ENCODE measurements at places on chromosomes 13 and 19.

DNA sequence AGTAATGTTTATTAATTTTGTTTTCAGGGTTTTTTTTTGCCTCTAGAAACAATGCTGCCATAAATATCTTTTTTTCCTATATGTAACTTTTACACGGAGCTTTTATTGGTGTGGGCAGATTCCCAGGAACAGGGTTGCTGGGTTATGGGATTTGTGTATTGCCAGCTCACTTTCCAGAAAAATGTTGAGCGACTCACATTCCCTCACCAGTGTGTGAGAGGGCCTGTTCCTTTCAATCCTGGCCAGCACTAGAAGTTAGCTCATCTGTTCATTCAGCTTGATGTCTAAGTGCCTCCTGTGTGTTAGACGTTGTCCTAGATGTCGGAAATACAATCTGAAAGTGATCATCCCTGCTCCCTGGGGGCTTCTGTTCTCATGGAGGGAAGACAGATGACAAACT, 2.6 kb downstream of the ZNF71 start:
- DNase-seq: no peak

GRCh38 chr13:60583196-60583888, 186.3 kb downstream of the TDRD3 start:
- DNase-seq: no peak

GRCh38 chr19:48645620-48646000, 377 bp downstream of the CA11 start:
- no peak for DNase-seq

GRCh38 chr13:99062593-99062992, 84.7 kb upstream of the DOCK9 start:
- DNase-seq: no peak

Data from CD4-positive, alpha-beta T cell treated with Interleukin-15 for 1 hour (primary cell).